ENCODE measurements at places on chromosomes 3 and 15.
A peak's percentile ranks its signal among the peaks of the same experiment; 100 is the strongest.

DNA sequence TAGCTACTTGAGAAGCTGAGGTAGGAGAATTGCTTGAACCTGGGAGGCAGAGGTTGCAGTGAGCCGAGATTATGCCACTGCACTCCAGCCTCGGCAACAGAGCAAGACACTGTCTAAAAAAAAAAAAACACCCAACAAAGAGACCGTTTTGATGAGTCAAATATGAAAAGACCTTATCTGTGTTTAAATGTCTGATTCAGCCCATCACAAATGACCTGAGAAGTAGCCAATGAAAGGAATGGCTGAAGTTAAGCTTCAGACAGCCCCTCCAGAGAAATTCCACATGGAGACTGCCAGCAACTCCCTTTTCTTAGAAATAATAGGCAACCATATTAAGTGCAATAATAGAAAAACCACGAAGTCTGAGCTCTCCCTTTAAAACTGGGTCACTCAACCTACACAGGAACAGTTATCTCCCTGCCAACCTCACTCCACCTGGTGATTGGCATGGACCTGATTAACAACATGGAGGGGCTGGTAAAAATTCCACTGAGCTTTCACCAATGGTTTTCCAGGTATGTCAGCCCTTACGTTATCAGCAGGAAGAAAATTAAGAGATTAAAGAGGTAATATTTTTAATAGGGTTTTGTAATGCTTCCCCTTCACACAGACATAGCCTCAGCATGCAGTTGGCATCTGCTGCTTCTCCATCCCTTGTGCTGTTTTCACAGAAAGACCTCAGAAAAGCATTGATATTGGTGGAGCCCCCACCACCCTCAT is 238.1 kb upstream of the STT3B start:
- DNase-seq, result no peak

GRCh38 chr15:39191871-39192291 is 389.0 kb upstream of the THBS1 start:
- no peak for DNase-seq

- no peak for DNase-seq
These were observed 325.2 kb downstream of the MFSD1 start for GRCh38 chr3:159127021-159127392.

DNA sequence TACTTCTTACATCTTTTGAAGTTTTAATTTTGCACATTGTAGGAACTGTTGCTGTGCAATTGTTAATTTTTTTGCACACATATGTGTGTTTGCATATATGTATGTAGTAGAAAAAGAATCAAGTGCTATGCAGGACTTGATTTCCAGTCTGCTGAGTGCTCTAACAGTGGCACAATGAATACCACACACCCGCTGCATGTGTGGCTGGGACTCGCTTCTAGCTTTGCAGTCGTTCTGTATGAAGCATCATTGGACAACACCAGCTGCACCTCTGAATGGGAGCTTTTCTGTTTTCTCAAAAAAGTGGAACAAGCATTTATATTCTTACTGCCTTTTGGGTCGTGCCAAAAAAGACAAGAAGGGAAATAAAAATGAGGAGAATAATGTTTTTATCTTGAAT is 564.7 kb downstream of the FOXP1 start:
- no peak for DNase-seq

- DNase-seq, result no peak
These were observed 31.8 kb downstream of the TTC14 start for GRCh38 chr3:180633722-180634121.

DNA sequence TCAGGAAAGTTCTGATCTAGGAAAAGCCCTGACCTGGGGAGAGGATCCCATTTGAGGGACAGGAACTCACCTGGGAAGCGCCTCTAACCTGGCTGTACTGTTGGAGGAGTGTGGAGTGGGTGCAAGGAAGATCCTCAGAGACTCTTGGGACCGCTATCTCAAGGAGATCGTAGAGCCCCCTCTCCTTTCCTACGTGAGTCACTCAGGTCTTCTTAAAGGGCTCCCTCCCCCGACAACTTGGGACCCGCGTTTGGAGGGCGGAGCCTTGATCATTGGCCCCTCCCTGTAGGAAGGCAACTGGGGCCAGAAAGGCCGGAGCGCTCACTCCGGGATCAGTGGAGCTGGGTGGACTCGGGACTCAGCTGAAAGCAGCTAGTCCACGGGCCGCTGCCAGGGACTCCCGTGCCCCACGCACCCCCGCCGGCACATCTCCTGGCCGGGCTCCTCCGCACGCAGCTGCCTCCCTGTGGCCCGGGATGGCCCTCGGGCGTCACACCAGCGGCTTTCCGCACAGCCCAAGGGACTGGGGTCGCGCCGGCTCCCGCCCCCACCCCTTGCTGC is 520 bp downstream of the SLC26A6 start:
- peak; percentile 85 for DNase-seq

- no peak for DNase-seq
These were observed 28.7 kb downstream of the GPR171 start for GRCh38 chr3:151174351-151174750.

GRCh38 chr15:97461226-97461625 is 499.3 kb upstream of the ARRDC4 start:
- DNase-seq, result no peak

DNA sequence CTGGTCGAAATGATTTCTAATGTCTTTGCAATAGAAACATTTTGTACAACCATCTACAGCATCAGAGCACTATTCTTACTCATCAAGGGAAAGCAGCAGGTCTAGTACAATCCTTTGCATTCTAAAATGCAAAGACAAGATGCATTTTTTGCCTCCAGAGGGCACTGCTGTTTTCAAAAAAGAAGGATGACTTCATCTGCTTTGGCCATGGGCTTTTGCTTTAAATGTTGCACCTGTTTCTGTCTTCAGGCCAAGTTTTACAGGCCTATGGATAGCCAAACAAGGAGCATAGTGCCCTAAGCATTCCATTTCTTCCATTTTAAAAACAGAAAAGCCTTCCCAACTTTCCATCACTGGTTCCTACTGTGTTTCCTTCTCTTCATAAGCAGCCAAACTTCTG is 3.4 kb downstream of the PARP9 start:
- DNase-seq, result no peak

- DNase-seq, result no peak
These were observed 18.0 kb downstream of the PDIA5 start for GRCh38 chr3:123084738-123085237.

GRCh38 chr3:81302045-81302444 is 459.4 kb downstream of the GBE1 start:
- DNase-seq, result no peak

DNA sequence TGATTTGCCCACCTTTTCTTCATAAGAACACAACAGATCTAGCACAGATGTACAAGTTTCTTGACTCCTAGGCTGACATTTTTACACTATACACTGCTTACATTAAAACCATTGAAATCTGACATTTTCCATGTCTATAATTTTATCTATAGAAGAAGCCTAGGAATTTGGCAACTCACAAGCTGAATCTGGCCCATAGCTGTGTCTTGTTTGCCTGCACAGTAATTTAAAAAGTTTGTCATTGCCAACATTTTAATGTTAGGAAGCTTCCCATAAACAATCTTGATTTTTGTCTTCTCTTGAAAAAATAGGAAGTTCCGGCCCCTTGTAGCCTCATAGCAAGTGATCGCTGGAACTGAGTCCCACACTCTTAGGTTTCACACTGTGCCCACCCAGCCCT is 394.6 kb upstream of the AZI2 start:
- DNase-seq, result no peak

GRCh38 chr15:24977686-24978085 is 22.9 kb downstream of the SNRPN start:
- DNase-seq, result no peak

DNA sequence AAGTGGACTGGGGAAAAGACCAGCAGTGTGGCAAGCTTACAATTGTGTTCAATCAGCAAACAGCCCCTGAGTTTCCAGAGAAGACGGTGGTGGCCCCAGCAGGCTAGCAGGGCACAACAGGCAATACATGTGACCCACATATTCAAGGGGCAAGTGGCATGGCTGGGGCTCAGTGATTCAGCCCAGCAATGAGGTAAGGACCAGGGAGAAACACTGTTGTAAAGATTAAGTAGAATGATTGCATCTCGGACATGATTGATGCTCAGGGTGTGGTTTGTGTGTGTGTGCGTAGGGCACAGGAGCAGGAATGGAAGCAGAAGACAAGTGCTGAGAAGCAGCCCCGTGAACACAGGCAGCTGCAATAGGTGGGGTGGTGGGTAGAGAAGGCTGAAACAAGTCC is 37.9 kb downstream of the KLHL6 start:
- no peak for DNase-seq

- DNase-seq, result no peak
These were observed 104.0 kb downstream of the SEMA5B start for GRCh38 chr3:122923611-122924010.

GRCh38 chr15:28901987-28902745 is 16.4 kb downstream of the APBA2 start:
- DNase-seq, result no peak

DNA sequence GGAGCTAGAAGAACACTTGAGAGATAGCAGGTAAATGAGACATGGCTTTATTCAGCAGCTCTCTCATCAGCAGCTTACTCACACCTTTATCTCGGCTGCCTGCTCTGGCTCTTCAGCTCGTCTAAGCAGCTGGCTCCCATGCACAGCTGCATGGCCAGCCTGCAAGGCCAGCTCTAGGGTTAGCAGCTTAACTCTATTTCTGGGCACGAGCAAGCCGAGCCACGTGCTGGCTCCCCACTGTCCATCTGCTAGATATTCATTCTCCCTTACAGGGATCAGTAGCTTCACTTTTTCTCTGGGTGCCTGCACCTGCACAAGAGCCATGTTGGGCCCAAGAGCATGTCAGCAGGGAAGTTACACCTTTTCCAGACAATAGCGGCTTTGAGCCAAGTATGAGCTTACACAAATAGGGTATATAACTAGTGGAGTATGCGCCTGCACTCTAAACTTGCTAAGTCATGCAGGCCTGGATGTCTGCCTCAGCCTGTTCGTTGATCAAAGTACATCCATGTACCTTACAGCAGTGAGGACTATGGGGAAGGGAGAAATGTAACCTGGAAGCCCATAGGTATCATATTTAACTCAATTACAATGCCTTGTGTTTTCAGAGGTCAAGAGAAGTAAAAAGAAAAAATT is 174.9 kb upstream of the SNTN start:
- no peak for DNase-seq

DNA sequence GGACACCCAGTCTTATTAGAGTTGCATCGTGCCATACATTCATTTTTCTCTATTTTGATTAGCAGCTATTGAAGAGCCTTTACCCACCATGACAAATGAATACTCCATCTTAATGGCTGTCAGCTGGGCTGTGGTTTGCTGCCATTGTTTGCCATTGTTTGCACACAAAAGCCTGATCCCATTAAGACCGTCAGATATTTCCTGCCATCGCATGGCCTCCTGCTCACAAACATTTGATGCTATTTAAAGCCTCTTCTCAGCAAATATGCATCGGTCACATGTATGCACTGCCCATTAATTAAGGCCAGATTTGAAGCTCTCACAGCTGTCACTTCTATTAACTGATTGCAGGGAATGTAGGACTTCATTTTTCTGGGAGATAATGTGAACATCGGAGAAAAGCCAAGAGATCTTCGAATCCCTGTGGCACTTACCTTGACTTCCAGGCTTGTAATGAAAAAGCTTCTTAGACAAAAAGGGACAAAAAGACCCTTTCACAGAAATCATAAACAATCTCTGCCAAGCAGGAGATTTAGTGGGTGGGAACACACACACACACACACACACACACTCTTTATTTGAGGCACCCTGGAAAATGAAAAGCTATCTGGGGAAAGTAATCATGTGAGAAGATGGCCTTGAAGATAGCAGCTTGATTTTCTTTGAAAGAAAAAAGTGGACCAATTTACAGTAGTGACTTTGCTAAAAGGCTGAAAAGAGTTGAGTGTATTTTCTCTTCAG is 175.4 kb upstream of the NR2E3 start:
- no peak for DNase-seq

DNA sequence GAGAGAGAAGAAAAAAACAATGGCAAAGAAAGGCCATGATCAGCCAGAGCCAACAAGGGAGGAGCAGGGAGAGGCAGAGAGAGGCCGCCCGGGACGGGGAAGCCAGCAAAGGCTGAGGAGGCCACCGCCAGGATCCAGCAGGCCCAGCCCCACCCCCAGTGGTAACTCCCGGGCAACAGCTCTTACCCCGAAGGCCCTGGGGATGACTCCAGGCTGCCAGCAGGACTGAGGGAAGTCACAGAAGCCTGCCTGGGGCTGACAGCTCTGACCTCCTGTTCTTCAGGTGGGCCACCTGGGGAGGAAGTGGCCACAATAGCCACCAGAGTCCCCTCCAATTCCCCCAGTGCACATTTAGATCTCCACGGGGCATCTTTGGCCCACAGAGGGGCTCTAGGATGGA is 184.3 kb upstream of the LINGO1 start:
- no peak for DNase-seq

DNA sequence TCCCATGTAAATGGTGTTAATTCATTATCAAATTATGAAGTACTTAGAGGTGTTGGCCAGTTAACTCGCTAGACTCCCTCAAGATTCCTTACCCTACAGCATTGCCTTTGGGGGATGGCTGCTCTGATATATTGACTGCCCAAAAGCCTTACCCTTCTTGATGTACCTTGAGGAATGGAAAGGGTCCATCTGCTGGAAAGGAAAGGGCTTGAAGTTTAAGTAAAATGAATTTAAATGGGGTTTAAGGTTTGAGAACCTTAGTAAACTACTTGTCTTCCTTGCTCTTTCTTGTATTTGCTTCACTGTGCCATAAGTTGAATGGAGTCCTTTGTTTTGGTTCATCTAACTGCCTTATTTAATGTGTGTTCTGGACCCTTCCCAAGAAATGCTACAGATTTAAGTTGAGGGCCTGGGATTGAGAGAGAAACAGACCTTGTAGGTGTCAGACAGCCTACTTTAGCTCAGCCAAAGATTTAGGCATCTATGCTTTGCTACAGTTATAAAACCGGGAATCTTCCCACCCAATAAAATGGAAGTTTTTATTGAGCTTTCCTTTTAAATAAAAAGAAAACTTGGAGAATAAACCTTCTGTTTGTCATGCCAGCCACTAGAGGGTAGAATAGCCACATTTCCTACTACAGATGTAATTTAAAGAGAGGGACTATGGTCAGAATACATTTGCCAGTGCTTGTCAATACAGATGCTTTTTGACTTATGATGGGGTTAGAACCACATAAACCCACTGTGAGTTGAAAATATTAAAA is 25.3 kb downstream of the CMSS1 start:
- DNase-seq, result no peak

- no peak for DNase-seq
These were observed 33.1 kb downstream of the RASGRP1 start for GRCh38 chr15:38531509-38531908.

DNA sequence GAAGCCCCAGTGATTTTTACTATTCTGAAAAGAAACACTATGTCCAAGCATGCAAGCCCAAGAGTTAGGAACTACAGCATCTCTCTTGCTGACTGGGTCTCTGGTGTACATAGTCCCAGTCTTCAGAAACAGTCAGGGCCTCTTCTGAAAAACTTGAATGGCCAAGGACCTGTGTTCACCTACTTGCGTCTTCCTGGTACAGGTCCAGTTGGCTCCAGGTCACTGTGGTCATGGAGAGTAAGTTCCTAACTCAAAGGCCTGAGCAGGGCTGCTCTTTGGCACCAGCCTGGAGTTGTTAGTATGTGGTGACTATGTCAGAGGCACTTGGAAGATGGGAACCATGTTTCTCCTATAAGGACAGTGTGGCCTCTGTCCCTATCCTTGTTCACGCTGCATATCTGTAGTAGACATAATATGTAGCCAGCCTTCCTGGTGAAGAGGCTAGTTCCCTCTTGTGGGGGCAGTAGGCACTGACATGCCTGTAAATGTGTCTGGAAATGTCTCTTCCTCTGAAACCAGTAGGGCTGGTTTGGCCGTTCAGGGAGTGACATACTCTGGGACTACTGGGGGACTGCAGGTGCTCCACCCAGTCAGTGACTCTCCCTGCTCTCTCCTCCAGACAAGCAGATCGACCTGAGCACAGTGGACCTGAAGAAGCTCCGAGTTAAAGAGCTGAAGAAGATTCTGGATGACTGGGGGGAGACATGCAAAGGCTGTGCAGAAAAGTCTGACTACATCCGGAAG is 2.6 kb upstream of the RBM15B start:
- peak; percentile 48 for DNase-seq
